Left ventricle myocardium inferior (tissue), 1 donor: ENCODE measurements at places on chromosomes 6 and 20.
A peak's percentile ranks its signal among the peaks of the same experiment; 100 is the strongest.

DNA sequence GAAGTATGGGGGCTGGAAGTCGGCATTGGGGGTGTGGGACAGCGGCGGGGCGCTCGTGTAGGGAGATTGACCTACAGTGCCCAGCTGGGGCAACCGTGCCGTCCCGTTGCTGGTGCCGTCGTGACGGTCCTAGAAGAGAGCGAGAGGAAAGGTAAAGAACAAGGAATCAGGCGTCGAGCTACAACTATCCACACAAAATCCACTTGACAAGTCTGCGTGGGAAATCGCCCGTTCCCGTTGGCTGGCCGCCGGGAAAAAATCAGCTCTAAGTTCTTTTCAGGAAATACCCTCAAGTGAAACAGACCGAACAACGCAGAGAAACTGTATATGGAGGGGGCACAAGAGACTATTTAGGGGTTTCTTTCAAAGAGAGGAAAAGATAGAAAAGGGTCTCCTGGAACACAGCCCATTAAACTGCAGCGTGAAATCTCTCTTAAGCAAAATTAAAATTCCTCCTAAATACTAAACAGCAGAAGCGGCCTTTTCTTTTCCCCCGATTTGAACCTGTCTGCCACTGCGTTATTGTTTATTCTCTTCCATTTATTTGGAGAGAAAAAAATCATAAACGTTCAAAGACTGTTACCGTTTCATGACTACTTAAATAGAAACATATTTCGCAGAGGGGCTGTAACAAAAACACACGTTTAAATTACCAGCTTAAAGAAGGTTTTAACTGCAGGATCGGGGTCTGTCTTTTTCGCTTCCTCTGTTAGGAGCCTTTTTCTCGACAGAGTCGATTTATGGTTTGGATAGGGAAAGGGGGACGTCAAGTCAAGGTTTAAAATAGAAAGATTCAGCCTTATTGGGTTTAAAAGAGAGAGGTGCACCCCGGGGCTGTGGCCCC is 4.4 kb downstream of the TFAP2A start:
- DNase-seq = no peak

DNA sequence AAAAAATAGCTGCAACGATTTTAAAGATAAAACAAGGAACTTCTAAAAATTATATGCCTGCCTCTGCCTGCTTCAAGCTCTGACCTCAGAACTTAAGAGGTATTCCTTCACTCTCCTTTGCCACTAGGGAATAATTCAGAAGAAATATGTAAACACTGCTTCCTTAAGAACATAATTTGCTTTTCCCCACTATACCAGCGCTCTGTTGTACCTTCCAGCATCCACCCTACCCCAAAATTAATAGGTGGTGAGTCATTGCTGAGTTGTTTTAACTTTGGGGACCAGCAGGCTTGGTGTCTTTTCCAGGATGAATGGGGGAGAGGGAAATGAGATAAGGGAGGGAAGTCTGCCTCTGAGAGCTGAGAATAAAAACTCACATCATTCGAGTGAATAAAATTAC is 107.7 kb upstream of the ATXN1 start:
- no peak for DNase-seq

- peak; percentile 60 for DNase-seq
Measured at GRCh38 chr6:132962936-132963868, 148.8 kb downstream of the RPS12 start.

DNA sequence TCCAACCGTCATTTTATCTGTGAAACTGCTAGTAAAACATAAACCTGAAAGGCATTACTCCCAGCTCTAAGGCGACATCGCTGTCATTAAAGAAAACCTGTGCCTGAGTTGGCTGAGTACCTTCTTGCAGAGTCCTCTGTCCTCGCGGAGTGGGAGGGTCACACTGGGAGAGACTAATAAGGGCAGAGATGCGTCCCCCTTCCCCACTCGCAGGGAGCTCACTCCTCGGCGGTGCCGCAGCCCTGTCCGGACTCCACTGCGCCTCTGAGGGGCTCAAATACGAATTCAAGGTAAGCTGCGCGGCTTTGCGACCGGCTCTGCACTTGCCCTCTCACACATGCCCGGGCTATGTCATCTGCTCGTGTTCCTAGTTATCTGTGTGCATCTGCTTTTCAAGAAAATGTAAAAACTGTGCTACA is at the start of gene COL19A1:
Gene COL19A1 (plus strand): TSS at position 206 of the 419 bp plus-strand sequence. CDS start 13,012 bp downstream, outside the sequence.
- DNase-seq = peak; percentile 22

DNA sequence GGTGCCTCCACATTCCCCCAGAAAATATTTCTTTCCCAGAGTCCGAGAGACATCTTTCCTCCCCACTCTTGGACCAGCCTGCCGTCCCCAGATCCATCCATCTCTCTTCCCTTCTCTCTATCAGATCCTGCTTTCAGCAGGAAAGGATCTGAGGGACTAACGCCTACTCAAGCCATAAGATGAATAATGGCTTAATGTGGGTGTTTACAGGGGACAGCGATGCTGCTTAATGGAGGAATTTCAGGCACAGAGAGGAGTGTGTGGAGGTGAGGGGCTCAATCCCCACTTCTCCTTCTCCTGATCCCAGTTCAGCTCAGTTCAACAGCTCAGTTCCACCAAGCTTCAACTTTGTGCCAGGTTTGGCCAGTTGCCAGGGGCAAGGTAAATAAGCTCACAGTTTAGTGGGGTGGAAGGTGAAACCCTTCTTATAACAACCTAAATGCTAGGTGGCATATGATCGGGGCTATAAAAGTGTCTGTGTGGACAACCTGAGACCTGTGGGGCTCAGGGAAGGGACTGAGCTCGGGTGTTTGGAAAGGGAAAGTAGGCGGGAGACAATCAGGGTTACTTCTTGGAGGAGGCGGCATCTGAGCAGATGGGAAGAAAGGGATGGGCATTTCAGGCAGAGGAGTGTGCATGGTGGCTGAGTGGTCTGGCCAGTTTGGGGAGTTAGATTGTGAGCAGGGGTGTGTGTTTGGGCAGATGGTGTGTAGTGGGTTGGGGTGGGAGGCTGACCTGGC is 55.8 kb downstream of the CDH22 start:
- no peak for DNase-seq

GRCh38 chr6:147750413-147750812 is 241.9 kb downstream of the SAMD5 start:
- no peak for DNase-seq

GRCh38 chr6:109513571-109514071 is 30.6 kb upstream of the ZBTB24 start:
- DNase-seq = no peak

- DNase-seq = no peak
Measured at GRCh38 chr6:108497883-108498282, 62.8 kb upstream of the FOXO3 start.

- DNase-seq = no peak
Measured at GRCh38 chr6:9412951-9413559, 977.7 kb upstream of the SLC35B3 start.

GRCh38 chr6:141290941-141291721 is 841.6 kb upstream of the GJE1 start:
- DNase-seq = no peak

GRCh38 chr6:54817834-54818233 is 28.7 kb upstream of the FAM83B start:
- DNase-seq = no peak

DNA sequence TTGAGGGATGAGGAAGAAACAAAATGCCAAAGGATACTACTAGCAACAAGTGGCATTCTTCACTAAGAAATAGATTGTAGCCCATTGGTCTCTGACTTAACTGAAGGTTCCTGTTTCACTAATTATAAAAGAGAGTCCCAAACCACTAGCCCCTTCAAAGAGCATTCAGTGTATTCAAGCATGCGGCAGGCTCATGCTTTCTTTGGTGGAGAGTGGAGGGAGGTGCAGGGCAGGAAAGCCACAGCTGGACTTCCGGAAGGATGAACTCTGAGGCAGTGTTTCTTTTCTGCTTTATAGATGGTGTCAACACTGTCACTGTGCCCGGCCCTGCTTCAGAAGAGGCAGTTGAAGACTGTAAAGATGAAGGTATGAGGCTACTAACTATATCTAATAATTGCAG is 636.1 kb downstream of the KIF16B start:
- DNase-seq = no peak

GRCh38 chr6:32413427-32414047 is 6.6 kb upstream of the BTNL2 start:
- DNase-seq = peak; percentile 71

GRCh38 chr6:90179190-90180169 is 117.2 kb downstream of the BACH2 start:
- no peak for DNase-seq

DNA sequence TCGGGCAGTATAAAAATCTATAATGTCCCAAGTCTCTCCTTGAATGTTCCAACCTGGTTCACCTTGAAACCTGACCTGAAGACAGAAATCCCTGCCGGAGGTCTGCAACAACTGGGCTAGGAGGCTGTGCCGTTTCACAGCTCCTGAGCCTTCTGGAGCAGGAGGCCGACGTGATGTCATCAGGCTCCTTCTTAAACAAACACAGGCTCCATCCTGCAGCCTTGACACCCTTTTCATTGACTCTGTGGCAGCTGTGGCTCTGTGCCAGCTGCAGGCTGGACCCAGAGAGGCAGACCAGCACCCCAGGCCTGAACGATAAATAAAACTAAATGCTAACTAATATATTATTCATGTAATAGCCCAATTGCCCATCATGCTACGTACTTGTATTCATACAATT is 483.9 kb downstream of the CD83 start:
- DNase-seq = no peak

- no peak for DNase-seq
Measured at GRCh38 chr6:139960671-139961070, 586.2 kb upstream of the CITED2 start.

- no peak for DNase-seq
Measured at GRCh38 chr6:15518057-15518456, 144.8 kb downstream of the DTNBP1 start.

DNA sequence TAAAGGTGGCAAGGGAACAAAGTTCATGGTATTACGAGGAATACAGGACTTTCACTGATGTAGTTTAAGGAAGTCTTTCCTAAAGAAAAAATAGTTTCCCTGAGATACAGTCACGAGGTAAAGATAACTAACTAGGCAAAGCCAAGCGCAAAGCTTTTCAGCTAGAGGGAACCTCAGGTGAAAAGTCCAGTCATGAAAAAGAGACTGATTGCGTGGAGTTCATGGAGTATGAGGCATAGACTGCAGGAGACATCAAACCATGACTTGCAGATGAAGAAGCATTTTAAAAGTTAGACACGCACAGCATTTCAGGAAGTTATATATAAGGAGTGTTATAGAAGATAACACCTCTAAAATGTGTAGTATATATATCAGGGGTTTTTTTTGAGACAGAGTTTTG is 205.6 kb upstream of the ZNF184 start:
- no peak for DNase-seq

GRCh38 chr6:70673601-70674000 is 5.9 kb downstream of the SMAP1 start:
- no peak for DNase-seq

GRCh38 chr6:28633445-28634215 is 107.9 kb downstream of the GPX5 start:
- DNase-seq = no peak

- DNase-seq = no peak
Measured at GRCh38 chr6:6742535-6742934, 154.0 kb downstream of the LY86 start.

DNA sequence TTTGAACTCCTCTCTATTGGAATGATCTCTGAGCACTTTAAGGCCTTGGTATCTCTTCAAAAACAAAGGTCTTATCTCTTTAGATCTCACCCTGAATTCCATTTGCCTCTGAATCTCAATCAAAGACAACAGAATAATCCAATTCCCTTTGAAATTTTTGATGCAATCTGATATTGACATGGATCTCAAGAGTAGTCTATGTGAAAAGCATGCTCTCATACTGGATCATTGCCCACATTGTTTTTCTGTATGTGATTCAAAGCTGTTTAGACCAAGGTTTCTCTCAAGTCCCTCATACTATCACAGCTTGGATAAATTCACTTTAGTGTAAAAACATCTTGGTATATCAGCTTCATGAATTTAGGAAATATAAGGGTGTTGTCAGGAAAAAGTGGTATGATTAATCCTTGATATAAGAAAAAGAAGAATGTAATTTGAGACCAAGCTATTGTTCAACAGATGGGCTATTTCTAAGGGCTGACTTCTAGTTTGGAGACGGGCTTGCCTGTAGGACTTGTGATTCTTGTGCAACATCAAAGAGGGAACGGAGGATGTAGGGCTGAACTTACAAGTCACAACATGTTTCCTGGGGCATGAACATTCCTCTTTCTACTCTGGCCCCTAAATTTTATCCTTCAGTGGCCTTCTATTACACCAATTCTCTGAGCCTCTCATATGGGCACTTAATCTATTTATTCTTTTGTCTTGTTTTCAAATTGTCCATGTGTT is 77.9 kb upstream of the CITED2 start:
- DNase-seq = no peak

DNA sequence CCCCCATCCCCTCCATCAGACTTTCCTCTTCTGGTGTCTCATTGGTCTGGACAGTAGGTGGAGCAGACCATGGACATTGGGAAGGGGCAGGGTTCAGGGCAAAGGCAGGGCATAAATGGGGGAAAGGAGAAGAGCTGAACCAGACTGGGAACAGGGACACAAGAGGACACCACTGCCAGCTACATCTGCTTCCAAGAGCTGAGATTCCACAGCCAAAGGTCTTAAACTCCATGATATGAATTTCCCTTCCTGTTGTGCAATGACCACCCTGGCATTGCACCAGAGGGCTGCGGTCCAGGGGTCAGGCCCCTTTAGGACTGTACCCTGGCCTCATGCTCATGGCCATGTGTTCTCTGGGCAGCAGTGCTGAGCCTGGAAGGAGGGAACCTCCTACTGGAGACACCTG is 137.9 kb downstream of the MAFB start:
- DNase-seq = peak; percentile 40

DNA sequence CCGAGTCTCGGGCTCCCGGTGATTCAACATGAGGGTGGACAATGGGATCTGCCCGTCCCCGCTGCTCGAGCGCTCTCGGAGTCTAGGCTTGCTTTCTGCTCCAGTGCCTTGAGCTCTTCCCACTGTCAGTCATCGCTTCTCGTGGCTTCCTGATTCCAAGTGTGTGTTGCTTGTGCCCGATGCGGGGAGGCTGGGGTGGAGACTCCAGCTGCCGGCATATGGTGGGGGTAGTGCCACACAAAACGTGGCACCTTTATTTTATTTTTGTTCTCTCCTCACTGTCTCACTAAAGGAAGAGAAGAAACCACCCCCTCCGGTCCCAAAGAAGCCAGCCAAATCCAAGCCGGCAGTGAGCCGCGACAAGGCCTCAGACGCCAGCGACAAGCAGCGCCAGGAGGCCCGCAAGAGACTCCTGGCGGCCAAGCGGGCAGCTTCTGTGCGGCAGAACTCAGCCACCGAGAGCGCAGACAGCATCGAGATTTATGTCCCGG is 14.8 kb upstream of the MYL9 start:
- no peak for DNase-seq

- DNase-seq = no peak
Measured at GRCh38 chr20:36862857-36863668, 12.9 kb upstream of the TLDC2 start.

- DNase-seq = no peak
Measured at GRCh38 chr6:20254295-20254694, 42.0 kb upstream of the MBOAT1 start.

- no peak for DNase-seq
Measured at GRCh38 chr20:21049305-21049828, 56.8 kb downstream of the LINC00237 start.
